ENCODE measurements at places on chromosomes 4 and X.

- DNase-seq = no peak
Measured at GRCh38 chr4:116878280-116878679, 207.1 kb downstream of the TRAM1L1 start.

DNA sequence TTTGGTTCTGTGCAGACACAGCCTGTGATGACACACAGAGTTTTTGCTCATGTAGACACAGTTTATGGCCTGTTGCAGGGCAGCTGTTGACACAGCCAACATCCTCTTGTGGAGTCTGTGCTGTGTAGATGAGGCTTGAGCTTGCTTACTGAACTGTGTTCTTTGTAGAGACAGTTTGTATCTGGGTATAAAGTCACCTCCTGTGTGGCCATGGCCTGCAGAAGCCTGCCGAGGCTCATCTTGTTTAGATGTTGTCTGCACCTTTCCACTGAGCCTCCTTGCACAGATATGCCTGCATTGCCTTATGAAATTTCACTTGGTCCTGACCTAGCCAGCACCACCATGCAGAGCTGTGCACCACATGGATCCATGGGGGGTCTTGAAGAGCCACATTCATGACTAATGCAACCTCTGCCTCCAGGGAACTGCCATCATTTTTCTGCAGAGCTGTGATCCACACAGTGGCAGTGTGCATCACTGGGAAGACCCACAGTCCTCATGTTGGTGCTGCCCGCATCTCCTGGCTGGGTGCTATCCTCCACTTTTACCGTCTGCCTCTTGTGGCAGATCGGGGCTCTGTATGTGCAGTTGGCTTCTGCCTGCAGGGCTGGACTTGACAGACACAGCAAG is 198.0 kb upstream of the MAMLD1 start:
- no peak for DNase-seq

- no peak for DNase-seq
Measured at GRCh38 chr4:163382178-163382869, 38.6 kb downstream of the NPY5R start.

DNA sequence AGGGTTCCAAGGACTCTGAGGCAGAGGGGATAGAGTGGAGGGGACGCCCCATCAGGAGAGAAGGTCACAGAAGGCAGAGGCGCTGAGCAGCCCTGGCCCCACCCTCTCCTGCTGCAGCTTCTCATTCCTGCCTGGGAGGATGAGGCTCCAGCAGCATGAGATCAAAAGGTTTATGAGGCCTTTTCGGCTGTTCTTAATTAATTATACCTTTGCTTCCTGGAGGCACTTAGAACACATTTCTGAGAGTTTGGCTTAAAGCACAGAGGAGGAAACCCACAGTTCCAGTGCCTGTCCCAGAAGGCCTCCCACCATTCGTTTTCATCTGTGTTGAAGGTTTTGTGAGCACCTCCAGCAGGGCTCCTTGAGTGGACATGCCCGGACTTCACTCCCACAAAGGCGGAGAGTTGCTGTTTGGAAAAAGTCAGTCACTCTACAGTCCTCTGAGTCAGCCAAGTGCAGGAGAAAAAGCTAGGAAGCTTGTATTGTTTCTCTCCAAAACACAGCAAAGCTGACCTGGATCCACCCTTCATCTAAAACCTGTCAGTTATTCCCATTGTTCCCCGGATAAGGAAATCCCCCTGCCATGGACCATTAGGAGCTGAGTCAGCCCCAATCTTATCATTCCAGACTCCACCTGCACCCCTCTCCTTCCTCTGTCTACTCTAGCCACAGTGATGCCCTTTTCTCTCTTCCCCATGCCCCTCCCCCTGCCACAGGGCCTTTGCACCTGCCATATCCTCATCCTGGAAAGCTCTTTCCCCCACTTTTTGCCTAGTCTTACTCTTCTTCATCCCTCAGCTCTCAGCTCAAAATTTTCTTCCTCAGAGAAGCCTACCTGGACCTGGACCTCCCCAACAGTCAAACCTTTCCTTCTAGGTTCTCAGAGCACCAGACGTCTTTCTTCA is 276.8 kb downstream of the FBXW7 start:
- no peak for DNase-seq

GRCh38 chr4:140529434-140529833 is 5.5 kb downstream of the ELMOD2 start:
- DNase-seq = no peak

Data from activated CD8-positive, alpha-beta memory T cell treated with anti-CD3 and anti-CD28 coated beads for 1 hour (primary cell).